ENCODE measurements at places on chromosomes 3 and 15.

DNA sequence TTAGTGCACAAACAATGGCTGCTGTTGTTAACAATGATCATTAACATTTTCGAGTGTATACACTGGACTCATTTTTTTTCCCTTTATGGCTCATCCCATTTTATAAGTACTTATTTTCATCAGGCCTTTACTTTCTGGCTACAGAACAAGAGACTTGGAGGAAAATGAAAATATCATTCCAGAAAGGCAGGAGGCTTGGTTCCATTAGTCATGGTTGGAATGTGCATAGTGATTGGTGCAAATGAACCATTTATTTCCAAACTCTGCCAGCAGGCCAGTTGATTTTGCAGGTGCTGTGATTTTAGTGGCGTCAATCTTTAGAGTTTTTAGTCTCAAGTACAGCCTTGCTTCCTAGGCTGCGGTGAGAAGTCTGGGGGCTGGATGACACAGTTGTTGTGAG lies 151.8 kb downstream of the ITPR1 start:
- H3K27ac ChIP-seq = no peak overlapping the region
- H3K36me3 ChIP-seq = peaks cover 89% of the 10 kb centered on the region
- H3K27me3 ChIP-seq = no peaks in the 10 kb centered on the region
- no peak for DNase-seq
- H3K4me3 ChIP-seq = no peak overlapping the region

DNA sequence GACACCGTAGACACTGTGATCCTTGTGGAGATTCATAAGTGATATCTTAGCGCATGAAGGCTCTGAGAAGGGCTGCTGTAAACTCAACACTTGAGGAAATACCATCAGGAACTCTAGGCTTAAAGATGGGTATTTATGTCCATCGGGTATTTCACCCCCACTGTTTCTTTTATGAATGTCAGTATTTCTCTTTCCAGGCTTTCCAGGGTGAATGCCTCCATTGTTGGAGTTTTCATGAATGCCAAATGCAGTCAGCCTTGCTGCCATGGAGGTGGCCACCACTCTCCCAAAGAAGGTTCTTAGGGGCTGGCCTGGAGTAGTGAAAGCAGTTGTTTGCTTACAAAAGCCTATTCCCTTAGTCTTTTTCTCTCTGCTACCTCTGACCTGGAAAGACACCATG lies 259.2 kb downstream of the SLCO3A1 start:
- H3K36me3 ChIP-seq = peaks cover 4% of the 10 kb centered on the region
- no peak overlapping the region for H3K4me3 ChIP-seq
- no peaks in the 10 kb centered on the region for H3K27me3 ChIP-seq

DNA sequence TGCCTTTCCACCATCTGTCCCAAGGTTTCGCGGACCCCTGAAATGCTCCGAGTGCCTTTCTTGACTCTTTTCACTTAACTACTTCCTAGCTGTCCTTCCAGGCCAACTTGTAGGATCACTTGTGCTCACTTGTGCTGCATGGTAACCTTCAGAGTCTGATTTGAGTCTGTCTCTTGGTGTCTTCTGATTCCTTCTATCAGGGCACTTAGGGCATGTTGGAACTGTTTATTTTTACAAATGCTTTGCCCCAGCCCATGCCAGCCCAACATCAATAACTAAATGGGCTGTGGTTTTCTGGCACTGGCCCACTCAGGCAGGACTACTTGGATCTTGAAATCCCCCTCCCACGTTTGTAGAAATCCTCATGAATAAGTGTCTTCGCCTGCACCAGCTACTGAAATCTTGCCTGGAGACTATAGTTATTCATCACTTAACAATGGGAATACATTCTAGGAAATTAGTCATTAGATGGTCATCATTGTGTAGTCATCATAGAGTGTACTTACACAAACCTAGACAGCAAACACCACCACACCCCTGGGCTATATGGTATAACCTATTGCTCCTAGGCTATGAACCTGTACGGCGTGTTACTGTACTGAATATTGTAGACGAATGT lies 123.1 kb upstream of the STRIT1 start:
- H3K4me3 ChIP-seq = no peak overlapping the region
- no peaks in the 10 kb centered on the region for H3K27me3 ChIP-seq
- H3K36me3 ChIP-seq = no peaks in the 10 kb centered on the region
- no peaks in the 10 kb centered on the region for H3K4me1 ChIP-seq
- no peak for DNase-seq

DNA sequence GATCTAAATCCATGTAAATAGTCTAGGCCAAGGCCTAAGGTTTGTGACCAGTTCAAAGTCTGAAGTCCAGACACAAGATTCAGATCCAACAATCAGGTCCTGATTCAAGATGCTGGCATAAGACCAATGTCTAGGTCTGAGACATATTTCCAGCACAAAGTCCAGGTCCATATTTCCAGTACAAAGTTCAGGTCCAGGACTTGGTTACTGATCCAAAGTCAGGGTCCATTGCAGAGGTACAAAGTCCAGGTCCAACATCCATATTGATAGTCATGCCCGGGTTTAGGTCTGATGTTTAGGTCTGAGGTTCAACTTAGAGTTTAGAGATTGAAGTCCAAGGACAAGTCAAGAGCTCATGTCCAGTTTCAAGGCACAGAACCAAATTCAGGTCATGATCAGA lies 39.4 kb upstream of the VIPR1 start:
- no peaks in the 10 kb centered on the region for H3K4me1 ChIP-seq
- no peaks in the 10 kb centered on the region for H3K36me3 ChIP-seq
- H3K27me3 ChIP-seq = no peaks in the 10 kb centered on the region
- no peak for DNase-seq
- no peak overlapping the region for H3K27ac ChIP-seq

DNA sequence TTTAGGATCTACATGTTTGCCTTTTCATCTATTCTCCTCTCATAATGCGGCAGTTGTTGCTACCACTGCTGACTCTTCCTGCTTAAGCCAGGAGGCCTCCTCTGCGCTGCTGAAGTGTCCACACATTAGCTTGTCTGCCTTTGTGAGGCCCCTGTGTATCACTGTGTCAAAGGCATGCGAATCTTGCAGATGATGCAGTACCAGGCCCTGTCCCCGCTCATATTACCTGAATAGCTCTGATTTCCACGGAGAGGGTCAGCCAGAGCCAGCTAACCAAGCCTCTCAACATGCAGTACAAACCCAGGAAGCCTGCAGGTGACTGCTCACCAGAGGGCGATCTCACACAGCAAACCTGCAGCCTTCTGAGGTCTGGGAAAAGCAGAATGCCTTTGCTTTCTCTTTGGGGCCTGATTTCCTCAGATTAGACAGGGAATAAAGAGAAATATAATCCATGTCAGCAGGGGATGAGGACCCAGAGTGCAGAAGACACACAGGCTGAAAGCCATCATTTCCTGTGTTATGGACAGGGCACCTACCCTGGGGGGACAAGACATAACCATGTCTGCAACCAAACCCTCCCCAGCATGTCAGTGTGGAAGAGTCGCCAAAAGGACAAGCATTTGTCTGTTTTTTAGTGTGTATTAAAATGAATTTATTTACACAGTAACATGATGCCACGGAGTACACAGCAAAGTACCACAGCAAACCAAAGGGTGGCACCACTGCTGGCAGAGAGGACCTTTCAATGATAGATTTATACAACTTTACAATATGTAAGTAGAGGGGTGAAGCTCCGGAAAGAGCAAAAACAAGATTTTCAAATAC lies 36.8 kb upstream of the TSPAN3 start:
- no peak overlapping the region for H3K27ac ChIP-seq
- DNase-seq = peak; percentile 44
- H3K27me3 ChIP-seq = no peaks in the 10 kb centered on the region

DNA sequence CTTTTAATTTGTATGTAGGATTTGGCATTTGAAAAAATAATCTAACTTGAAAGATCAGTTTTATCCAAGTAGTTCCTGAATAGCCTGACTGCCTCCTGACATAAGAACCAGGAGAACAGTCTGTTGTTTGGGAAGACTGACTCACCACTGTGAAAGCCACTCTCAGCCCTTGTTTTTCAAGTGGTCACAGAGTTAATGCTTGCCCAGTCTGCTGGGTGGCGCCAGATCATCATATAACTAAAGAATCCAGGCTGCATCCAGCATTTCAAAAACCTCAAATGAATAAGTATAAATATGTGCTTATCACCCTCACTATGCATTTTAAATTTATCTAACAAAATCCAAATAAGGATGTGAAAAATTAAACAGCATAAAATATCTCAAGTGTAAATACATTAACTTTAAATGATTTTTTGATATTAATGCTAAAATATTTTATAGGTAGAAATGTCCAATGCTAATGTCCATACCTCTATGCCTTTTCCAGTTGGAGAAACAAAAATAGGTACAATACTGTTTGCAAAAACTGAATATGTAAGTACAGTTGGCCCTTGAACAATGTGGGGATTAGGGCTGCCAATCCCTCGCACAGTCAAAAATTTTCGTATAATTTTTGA lies 26.9 kb upstream of the ZBBX start:
- H3K4me1 ChIP-seq = no peaks in the 10 kb centered on the region
- H3K4me3 ChIP-seq = no peak overlapping the region
- H3K36me3 ChIP-seq = no peaks in the 10 kb centered on the region
- DNase-seq = no peak

DNA sequence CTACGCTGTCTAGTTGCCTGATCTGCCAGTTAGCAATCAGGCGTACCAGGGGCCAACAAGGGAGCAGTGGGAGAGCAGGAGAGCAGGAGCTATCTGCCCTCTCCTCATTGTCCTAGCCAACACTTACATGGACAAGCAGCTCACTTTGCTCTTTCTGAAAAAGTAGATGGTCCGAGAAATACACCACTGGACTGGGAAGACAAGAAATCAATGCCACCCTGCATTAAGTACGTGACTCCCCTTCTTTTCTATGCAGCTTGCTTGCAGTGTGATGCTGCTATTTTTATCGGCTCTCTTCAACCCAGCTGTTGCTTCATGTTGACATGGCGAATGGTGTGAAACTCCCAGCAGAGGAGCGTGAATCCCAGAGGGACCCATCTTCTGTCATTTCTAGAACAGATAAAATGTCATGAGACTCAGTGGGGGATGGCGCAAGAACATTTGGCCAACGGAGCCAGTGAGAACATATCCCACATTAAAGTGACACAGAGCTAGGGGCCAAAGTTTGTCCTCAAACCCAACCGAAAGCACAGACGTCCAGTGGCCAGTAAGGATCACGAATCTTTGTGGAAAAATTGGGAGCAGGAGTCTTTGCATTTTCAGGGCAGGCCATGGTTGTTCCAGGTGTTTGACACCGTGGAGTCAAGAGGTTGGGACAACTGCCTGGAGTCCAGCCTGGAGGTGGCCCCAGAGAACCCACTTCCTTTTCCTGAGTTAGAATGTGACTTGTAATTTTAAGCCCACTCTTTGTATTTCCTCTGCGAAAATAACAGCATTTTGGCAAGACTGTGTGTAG lies 53.7 kb upstream of the MEF2A start:
- H3K4me1 ChIP-seq = peaks cover 25% of the 10 kb centered on the region
- H3K36me3 ChIP-seq = no peaks in the 10 kb centered on the region
- H3K27me3 ChIP-seq = no peaks in the 10 kb centered on the region
- H3K4me3 ChIP-seq = no peak overlapping the region

DNA sequence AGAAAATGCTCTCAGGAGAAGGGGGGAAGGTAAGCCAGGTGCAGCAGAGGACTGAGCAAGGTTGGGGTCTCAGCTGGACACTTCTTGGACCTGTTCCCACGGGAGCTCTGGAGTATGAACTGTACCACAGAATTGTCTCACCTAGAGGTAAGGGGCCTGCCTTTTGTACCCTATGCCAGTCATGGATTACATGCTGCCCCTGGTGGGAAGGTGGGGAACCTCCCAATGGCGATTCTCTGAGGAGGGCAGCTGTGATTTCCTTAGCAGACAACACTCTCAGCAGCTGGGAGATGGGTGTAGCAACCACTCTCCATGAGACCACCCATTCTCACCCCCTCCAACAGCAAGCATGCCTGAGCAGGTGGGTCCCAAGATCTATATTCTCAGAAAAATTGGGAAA lies 329.4 kb upstream of the CTNNB1 start:
- no peak overlapping the region for H3K27ac ChIP-seq
- H3K4me3 ChIP-seq = no peak overlapping the region
- peaks cover 3% of the 10 kb centered on the region for H3K27me3 ChIP-seq
- H3K36me3 ChIP-seq = no peaks in the 10 kb centered on the region
